ENCODE measurements at places on chromosomes 3 and 15.

GRCh38 chr3:183378545-183378944, 49.9 kb downstream of the MCF2L2 start:
- DNase-seq = no peak

DNA sequence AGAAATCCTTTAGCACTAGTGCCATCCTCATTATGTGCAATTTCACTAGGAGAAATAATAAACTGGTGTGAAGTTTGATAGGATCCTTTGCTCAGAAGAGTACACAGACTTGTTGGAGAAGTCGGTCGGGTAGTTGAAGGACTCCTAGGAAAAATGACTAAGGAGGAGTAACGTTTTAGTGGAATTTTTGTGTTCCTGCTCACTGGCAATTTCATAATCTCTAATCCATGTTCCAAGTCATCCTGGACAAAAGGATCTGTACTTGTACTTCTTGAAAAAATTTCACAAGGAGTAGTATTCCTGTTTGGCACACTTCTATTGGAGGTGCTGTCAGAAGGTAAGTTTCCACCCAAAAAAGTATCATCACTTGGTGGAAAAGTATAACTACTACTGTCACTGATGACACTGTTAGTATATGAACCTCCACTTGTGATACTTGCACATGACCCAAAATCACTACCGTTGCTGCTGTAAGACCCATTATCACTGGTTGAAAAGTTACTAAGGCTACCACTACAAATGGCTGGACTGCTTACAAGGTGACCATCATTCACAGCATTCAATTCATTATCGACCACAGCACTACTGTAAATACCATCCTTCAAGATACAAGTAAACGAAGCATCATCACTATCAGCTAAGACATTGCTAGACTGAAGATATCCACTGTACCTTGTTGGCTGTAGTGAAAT, 77.4 kb downstream of the NEDD4 start:
- no peak for DNase-seq

- no peak for DNase-seq
These were observed 33.4 kb upstream of the ZNF609 start for GRCh38 chr15:64426845-64427465.

GRCh38 chr15:62390791-62391640, 225.9 kb upstream of the C2CD4B start:
- DNase-seq = peak; percentile 51

GRCh38 chr3:57841818-57842217, 85.7 kb downstream of the SLMAP start:
- no peak for DNase-seq
